ENCODE measurements at places on chromosomes 2 and 18. TPM values are rescaled to one million over a fixed set of nuclear protein-coding genes. Genes with fewer than 3 reads are reported as not detected.

GRP gene
- total RNA-seq, result not detected

NR4A2 gene
- total RNA-seq, result 6.0 TPM

- DNase-seq, result no peak
Observed at GRCh38 chr2:184302506-184302905, 295.8 kb upstream of the ZNF804A start.

SLC4A1AP gene
- 24.1 TPM for total RNA-seq

All from omental fat pad (tissue), 4 donors.